Nucleus accumbens (tissue), 56 donors: ENCODE measurements at places on chromosomes 6 and 20.

GRCh38 chr20:39295301-39295700 is 333.2 kb downstream of the DHX35 start:
- no peak for DNase-seq

DNA sequence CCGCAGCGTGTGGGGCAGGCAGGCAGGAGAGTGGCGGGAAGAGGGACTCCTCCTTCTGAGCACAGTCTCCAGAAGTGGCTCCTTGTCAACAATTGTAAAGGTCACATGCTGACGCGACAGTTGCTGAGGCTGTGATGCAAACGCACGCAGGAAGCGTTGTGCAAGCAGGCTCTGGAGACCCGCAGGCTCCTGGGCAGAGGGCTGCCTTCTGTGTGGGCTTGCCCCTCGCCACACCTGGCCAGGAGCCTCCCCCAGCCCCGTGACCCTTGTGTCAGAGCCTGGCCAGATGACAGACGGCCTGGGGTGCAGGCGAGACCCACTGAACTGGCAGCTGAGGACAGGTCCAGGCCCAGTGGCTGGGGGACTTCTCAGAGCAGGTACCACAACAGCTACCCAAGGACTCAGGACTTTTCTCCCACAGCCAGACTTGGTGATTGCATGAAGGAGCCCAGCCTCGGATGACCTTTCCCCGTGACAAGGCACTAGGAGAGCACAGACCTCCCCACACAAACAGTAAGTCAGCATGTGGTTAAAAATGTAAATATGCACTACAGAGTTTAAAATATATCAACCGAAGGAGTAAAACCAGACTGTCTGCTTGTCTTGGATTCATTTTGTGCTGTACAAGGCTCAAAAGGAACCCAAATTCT is 222.1 kb upstream of the RREB1 start:
- DNase-seq: peak; percentile 5

DNA sequence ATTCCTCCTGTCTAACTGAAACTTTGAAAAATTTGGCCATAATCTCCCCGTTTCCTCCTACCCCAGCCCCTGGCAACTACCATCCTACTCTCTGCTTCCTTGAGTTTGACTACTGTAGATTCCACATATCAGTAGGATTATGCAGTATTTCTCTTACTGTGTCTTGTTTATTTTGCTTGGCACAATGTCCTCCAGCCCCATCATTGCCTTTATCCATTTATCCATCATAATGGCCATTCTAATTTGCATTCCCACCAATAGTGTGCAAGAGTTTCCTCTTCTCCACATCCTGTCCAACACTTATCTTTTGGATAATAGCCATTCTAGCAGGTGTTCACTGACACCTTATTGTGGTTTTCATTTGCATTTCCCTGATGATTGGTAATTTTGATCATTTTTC is 202.3 kb downstream of the THBS2 start:
- DNase-seq: no peak

GRCh38 chr20:46973766-46974165 is 79.1 kb downstream of the EYA2 start:
- no peak for DNase-seq

DNA sequence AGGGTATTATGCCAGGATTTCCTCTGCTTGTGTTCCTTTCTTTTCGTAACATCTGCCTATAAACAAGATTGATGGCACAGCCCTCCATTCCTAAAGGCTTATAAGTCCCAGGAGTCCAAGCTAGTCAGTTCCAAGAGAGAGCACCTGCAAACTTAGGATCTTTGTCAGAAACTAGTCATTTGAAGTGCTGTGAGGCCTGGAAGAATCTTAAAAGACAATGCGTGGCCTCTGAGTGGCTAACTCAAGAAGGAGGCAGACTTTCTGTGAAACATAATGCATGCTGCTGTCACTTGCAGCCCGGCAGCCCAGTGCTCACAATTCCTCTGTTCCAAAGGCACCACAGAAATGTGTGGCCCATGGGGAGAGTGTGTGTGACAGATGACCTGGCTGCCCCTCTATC is 135.0 kb upstream of the SUPT3H start:
- DNase-seq: no peak

GRCh38 chr6:32685603-32686002 is 19.1 kb upstream of the HLA-DQB1 start:
- DNase-seq: no peak

DNA sequence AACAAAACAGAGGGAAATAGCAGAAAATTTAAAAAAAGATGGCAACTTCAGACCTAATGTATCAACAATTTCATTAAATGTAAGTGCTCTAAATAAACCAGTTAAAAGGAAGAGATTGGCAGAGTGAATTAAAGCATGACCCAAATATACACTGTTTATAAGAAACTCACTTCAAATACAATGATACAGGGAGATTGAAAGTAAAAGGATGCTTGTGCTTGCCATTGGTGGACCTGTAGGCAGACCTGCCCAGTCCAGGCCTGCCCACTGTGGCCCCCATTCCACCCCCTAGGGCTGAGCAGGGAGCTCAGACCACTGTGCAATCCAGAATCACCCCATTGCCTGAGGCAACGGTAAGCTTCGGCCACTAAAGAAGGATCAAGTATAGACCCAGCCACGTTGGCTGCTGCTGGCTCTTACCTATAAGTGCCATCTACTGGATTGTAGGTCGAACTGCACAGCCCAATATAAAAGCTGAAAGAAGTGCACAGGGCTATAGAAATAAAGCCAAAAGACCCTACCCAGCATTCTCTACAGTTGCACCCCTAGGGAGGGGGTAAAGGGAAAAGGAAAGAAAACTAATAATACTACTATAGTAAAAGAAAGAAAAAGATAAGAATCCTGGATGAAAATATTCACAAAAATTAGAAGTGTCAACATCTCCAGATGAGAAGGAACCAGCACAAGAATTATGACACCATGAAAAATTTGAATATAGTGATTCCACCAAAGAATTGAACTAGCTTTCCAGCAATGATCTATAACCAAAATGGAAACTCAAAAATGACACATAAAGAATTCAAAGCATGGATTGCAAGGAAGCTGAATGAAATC is 36.1 kb downstream of the PSMB1 start:
- DNase-seq: no peak

GRCh38 chr6:118333772-118334171 is 214.3 kb upstream of the PLN start:
- DNase-seq: no peak

GRCh38 chr6:138007014-138007472 is 100.2 kb downstream of the PERP start:
- no peak for DNase-seq

DNA sequence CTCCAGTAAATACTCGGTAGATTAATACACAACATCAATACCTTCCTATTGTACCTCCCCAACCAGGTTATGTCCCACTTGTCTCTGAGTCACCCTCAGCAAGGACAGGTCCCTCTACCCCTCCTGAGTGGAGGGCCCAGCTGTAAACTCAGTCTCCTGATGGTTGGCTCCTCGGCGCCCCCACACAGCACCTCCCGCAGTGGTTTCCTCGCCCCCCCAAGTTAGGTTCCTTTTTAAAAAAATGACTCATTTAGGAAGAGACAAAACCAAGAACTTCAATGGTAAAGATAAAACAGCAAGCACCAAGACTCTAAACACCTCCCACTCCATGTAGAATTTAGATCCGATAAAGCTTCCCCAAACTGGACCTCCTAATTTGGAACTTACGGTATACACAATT is 83.5 kb downstream of the TRERF1 start:
- no peak for DNase-seq

- no peak for DNase-seq
These were observed 95.8 kb downstream of the ARMC2 start for GRCh38 chr6:108944071-108944470.

DNA sequence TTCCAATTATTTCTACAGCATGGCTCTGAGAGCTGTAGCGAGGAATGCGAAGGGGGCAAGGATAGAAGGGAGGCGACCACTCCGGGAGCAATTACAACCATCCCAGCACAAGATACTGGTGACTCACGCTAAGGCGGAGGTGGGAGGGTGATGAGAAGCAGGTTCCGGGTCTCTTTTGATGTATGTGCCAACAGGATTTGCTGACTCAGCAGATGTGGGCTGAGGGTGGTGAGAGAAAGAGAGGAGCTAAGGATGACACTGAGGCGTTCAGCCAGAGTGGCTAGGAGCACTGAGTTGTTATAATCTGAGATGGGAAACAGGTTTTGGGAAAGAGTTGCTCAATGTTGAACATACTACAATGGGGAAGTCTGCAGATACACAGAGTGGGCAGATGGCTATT is 9.3 kb upstream of the TXNDC5 start:
- peak; percentile 69 for DNase-seq

DNA sequence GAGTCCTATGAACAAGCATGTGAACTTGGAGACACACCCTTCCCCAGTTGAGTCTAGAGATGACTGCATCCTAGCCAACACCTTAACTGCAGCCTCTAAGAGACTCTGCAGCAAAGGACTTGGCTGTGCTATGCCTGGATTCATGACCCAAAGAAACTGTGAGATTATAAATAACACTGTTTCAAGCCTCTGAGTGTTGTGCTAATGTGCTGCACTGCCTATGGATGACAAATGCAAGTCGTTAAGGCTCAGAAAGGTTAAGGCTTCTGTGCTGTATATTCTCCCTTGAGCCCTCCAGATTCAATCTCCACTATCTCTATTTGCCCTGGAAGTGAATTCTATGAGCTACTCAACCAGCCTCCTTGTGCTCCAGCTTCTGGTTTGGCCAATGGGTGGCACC is 116.5 kb upstream of the CBLN4 start:
- DNase-seq: no peak
